Activated T-cell treated with anti-CD3 and anti-CD28 coated beads, Interleukin-2, amount 50 U/mL, for 48 hours (primary cell): ENCODE measurements at places on chromosomes 16 and 17.

GRCh38 chr16:12387786-12388185 is 411.3 kb downstream of the SNX29 start:
- no peak for DNase-seq

DNA sequence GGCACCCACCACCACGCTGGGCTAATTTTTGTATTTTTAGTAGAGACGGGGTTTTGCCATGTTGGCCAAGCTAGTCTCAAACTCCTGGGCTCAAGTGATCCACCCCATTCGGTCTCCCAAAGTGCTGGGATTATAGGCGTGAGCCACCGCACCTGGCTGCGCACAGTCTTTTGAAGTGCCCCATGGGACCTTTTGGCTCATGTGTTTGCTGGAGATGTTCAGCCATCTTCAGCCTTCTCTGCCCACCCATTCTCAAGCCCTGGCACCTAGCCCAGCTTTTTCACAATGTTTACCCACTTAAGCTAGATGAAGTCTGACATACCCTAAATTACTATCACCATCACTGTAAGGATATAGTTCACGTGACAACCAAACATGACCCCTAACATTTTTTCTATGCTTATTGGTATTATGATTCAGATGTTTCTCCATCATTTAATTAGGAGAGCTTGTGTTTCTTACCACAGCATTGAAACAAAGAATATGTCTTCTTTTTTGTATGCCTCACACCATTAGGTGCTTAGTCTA is 32.3 kb downstream of the PECAM1 start:
- no peak for DNase-seq

DNA sequence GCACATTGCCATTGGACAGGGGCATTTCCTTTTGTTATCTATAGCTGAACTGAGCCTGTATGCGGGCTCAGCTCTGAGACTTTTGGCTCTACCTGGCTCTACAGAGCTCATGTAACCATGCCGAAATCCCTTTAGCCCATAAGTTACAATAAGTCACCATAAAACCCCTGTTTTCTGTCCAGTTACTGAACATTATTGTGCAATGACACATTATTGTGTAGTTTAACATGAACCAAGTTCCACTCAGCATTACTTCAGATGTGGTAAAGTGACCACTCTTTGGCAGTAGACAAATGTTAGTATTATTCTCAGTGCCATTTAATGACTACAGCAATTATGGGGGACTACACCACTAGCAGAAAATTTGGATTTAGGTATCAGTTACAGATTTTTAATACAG is 65.4 kb upstream of the RASL10B start:
- no peak for DNase-seq

- no peak for DNase-seq
These were observed 62.4 kb downstream of the NKD1 start for GRCh38 chr16:50610331-50611262.
